ENCODE measurements at places on chromosomes 3 and 15. TPM values are rescaled to one million over a fixed set of nuclear protein-coding genes. Genes with fewer than 3 reads are reported as not detected.

SCAMP5 gene
- 1.6 TPM for total RNA-seq

PSMD2 gene
- total RNA-seq = 391 TPM

C2CD4A gene
- not detected for total RNA-seq

CD86 gene
- not detected for total RNA-seq

OR4M2 gene
- total RNA-seq = not detected

CCR9 gene
- not detected for total RNA-seq

PROS1 gene
- total RNA-seq = 19.2 TPM

ACKR2 gene
- 0.28 TPM for total RNA-seq

TERC gene
- 37.7 TPM for total RNA-seq

CP gene
- 1.1 TPM for total RNA-seq

EPHA3 gene
- total RNA-seq = 5.7 TPM

RPS27L gene
- total RNA-seq = 675 TPM

KBTBD13 gene
- not detected for total RNA-seq

SLC28A1 gene
- not detected for total RNA-seq
